ENCODE measurements at places on chromosomes 16 and 17. TPM values are rescaled to one million over a fixed set of nuclear protein-coding genes. Genes with fewer than 3 reads are reported as not detected.

ATXN2L gene
- 116 TPM for total RNA-seq

ENO3 gene
- total RNA-seq: 5.1 TPM

OSGIN1 gene
- total RNA-seq: 11.5 TPM

TMED6 gene
- not detected for total RNA-seq

MSLN gene
- total RNA-seq: 2.9 TPM

SLC5A10 gene
- total RNA-seq: not detected

KRT24 gene
- 0.53 TPM for total RNA-seq

CACNA1H gene
- total RNA-seq: 4.1 TPM

ABCA8 gene
- 383 TPM for total RNA-seq

RGS9 gene
- total RNA-seq: 21.0 TPM

TIGD7 gene
- total RNA-seq: 9.9 TPM

TBC1D3B gene
- total RNA-seq: 8.9 TPM

TP53TG3C gene
- total RNA-seq: not detected

SHBG gene
- 0.53 TPM for total RNA-seq

TAT gene
- 0.13 TPM for total RNA-seq

SSTR5 gene
- not detected for total RNA-seq

KRTAP17-1 gene
- total RNA-seq: not detected

MYH2 gene
- not detected for total RNA-seq

TP53TG3 gene
- not detected for total RNA-seq

TXNL4B gene
- 18.8 TPM for total RNA-seq

CCDC40 gene
- total RNA-seq: 12.6 TPM

TOM1L1 gene
- total RNA-seq: 15.3 TPM

NEUROD2 gene
- not detected for total RNA-seq

ODAD4 gene
- 2.9 TPM for total RNA-seq

TPSG1 gene
- total RNA-seq: 0.45 TPM
